Effector memory CD4-positive, alpha-beta T cell (primary cell): ENCODE measurements at places on chromosomes 5 and 9.

DNA sequence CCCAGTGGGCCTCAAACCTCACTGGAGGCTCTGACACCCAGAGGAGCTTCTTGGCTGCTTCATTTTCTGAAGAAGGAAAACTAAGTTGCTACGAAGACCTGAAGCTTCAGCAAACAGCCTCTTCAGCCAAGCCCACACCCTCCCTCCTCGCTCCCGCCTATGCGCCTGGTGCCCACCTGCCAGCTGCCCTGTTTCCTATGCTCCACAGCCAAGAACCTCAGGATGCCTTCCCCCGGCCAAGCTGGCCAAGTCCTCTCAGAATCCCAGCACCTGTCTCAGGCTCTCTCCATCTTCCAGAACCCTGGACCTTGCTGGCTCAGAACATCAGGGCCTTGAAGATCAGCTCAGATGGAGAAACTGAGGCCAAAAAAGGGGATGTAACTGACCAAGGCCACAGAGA is 60.4 kb downstream of the STK10 start:
- no peak for DNase-seq

GRCh38 chr9:135801070-135801469 is 99.1 kb downstream of the KCNT1 start:
- no peak for DNase-seq

DNA sequence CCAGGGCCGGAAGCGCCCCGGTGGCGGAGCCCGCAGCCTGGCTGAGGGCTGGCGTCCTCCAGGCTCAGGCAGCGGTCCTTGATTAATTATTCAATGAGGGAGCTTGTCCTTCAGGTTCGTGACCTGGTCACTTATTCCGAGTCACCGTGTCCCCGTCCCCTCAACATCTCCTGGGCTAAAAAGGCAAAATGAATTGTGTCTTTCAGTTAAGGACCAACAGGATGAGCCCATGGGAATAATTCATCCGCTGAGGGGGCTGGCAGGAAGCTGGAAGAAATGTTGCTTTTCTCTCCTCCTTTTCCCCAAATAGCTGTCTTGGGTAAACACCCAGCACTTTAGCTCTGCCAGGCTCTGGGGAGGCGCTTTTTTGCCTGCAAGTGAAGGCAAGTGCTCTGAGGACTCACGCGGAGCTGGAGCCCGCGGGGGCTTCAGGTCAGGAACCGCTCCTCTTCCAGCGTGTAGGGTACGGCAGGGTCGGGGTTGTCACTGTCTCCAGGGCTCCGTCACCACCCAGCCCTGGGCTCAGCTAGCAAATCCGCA is 13.1 kb downstream of the KCNT1 start:
- DNase-seq = no peak

- DNase-seq = no peak
Observed at GRCh38 chr5:76546497-76547102, 76.6 kb downstream of the F2RL2 start.

DNA sequence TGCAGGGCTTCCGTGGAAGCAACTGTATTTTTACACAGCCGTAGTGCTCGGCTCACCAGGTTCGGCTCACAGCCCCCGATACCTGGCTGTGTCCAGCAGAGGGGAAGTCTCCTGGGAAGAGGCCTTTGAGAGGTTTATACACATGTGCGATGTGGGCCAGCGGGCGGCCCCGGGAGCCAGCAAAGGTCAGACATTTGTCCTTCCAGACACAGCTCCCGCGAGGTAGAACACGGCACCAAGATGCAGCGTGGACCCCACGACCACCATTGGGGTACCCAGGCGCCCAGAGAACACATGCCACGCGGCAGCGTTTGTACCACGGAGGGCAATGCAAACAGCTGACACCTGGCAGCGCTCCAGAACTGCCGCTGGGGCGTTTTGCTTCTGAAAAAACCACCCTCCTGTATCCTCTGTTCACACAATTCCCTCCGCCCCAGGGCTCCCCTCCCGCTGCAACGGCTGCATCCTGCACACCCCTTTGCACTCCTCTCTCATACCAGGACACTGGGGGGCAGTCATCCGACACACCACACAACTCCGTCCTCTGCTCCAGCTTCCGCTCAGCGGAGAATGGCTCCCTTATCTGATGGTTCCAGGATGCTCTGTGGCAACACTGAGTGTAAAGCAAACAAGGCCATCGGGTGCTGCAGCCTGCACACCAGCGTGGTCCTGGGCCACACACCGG is 235.3 kb downstream of the SYK start:
- peak; percentile 5 for DNase-seq
